ENCODE measurements at places on chromosomes 7 and 10.

DNA sequence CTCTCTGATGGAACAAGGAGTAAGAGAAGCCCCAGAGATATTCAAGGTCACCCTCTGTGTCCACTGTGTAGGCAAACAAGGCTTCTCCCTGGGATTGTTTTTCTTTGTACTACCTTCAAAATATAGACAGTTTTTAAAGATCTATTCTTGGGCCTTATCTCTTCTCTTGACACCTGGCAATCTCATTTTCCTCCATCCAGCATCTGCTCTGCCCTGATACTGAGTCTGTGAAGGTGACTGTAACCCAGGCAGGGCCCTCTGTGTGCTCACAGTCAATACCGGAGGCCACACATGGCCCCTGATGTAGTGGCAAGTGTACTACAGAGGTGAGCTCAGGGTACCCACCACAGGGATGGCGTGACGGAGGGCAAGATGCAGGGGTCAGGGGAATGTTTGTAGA lies 221.1 kb downstream of the SNX10 start:
- no peaks in the 10 kb centered on the region for H3K27me3 ChIP-seq
- H3K27ac ChIP-seq, result no peak overlapping the region
- H3K4me3 ChIP-seq, result no peak overlapping the region
- H3K4me1 ChIP-seq, result no peaks in the 10 kb centered on the region
- no peak for DNase-seq
- H3K36me3 ChIP-seq, result no peaks in the 10 kb centered on the region

GRCh38 chr10:24664991-24665390 lies 58.7 kb downstream of the ARHGAP21 start:
- no peaks in the 10 kb centered on the region for H3K27me3 ChIP-seq
- peaks cover 11% of the 10 kb centered on the region for H3K36me3 ChIP-seq
- H3K27ac ChIP-seq, result no peak overlapping the region
- no peak for DNase-seq
- H3K4me1 ChIP-seq, result no peaks in the 10 kb centered on the region

GRCh38 chr7:151684408-151685175 lies 164.9 kb upstream of the RHEB start:
- H3K27ac ChIP-seq, result no peak overlapping the region
- H3K36me3 ChIP-seq, result no peaks in the 10 kb centered on the region
- no peaks in the 10 kb centered on the region for H3K27me3 ChIP-seq
- no peak overlapping the region for H3K4me3 ChIP-seq
- no peak for DNase-seq

- H3K27me3 ChIP-seq, result peaks cover 2% of the 10 kb centered on the region
- DNase-seq, result no peak
- H3K4me3 ChIP-seq, result no peak overlapping the region
- H3K36me3 ChIP-seq, result no peaks in the 10 kb centered on the region
- no peak overlapping the region for H3K27ac ChIP-seq
- no peaks in the 10 kb centered on the region for H3K4me1 ChIP-seq
These were observed 69.7 kb downstream of the ANLN start for GRCh38 chr7:36459236-36459960.

- no peak overlapping the region for H3K27ac ChIP-seq
- H3K4me3 ChIP-seq, result no peak overlapping the region
- no peaks in the 10 kb centered on the region for H3K27me3 ChIP-seq
- no peaks in the 10 kb centered on the region for H3K4me1 ChIP-seq
These were observed 19.1 kb upstream of the HKDC1 start for GRCh38 chr10:69201045-69201444.

GRCh38 chr10:12419262-12419847 lies 70.0 kb downstream of the CAMK1D start:
- peak; percentile 100 for DNase-seq
- H3K4me3 ChIP-seq, result peak overlapping the region; percentile 22
- H3K27me3 ChIP-seq, result no peaks in the 10 kb centered on the region
- H3K27ac ChIP-seq, result peak overlapping the region; percentile 94

DNA sequence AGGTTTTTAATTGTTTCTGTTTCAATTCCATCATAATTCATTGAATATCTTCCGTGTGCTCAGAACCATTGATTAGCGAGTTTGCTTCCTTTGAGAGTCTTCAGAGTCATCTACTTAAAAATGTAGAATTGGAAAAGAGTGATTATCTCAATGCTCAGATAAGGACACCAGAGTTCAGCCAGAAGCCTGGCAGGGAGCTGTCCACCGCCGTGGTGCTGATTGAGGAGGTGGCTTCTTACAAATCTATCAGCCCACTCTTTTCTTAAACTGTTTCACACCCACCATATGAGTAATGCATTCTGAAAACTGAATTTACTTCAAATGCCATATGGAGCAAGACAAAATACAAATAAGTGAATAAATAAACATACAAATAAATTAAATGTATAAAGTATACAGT lies 79.3 kb downstream of the INSYN2A start:
- no peak overlapping the region for H3K4me3 ChIP-seq
- no peak overlapping the region for H3K27ac ChIP-seq
- H3K4me1 ChIP-seq, result no peaks in the 10 kb centered on the region
- no peaks in the 10 kb centered on the region for H3K27me3 ChIP-seq
- no peaks in the 10 kb centered on the region for H3K36me3 ChIP-seq
- DNase-seq, result peak; percentile 43

- no peaks in the 10 kb centered on the region for H3K27me3 ChIP-seq
- DNase-seq, result no peak
- H3K27ac ChIP-seq, result no peak overlapping the region
- H3K4me3 ChIP-seq, result no peak overlapping the region
- peaks cover 9% of the 10 kb centered on the region for H3K4me1 ChIP-seq
These were observed 27.9 kb upstream of the ITGA8 start for GRCh38 chr10:15747632-15748031.

DNA sequence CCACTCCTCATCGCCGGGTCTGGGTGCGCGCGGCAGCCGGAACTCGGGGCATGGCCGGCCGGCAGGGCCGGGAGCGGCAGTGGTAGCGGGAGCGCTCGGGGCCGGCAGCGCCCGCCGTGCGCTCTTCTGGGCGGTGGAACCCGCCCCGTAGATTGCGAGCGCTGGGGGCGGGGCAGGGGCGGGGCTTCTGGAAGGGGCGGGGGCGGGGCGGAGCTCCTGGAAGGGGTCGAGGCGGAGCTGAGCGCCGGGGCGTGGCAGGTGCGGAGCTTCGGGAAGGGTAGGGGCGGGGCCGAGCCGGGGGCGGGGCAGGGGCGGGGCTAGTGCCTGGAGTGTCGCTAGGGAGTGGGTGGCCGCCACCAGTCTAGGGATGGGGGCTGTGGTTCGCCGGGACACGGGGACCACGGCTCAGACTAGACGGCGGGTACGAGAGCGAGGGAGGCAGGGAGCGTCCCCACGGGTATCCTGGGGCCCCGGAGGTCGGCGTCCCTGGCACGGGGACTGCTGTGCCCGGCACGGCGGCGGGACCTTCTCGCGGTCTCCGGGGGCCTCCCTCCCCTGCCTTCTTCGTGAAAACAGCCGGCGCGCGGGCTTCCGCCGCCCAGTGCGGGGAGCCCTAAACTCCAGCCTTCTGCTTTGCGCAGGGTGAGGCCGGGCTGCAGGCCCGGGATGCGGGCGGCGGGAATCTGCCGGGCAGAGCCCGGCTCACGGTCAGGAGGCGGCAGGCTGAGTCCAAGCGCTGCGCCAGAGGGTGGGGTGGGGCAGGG lies at the start of gene STK32C:
Gene STK32C (minus strand): TSS at position 128 of the 764 bp plus-strand sequence. CDS start 117 bp downstream, at position 11.
- peaks cover 8% of the 10 kb centered on the region for H3K27me3 ChIP-seq
- DNase-seq, result peak; percentile 56
- H3K27ac ChIP-seq, result no peak within 1 kb of the TSS
- H3K4me3 ChIP-seq, result peak within 1 kb of the TSS; percentile 66

DNA sequence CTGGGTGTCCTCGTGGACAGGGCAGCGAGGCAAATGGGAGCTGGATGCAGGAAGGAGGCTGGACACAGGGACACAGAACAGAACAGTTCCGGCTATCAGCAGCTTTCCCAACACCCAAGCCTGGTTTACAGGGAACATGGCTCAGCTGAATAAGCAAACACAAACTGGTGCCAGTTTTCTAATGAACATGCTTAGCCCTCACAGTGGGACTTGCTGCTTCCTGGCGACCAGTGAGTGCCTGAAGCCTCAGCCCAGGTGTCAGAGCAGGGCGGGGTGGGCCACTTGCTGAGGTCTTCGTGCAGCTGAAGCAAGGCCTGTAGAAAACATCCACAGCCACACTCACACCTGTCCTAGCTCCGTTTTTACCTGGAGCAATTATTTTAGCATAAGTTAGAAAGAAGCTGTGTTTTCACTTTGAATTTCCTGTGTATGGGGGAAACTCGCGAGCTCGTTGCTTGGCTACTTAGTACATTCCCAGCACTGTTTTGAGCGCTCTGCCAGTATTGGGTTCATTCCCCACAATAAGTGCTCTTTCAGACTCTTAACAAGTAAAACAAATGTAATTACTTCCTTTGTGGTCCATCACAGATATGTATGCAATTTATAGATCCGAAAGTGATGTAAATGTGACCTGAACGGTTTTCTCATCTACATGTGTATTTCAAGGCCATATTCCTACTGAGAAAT lies 261.2 kb upstream of the SHH start:
- no peaks in the 10 kb centered on the region for H3K27me3 ChIP-seq
- no peaks in the 10 kb centered on the region for H3K4me1 ChIP-seq
- H3K27ac ChIP-seq, result no peak overlapping the region
- DNase-seq, result no peak
- no peak overlapping the region for H3K4me3 ChIP-seq
- H3K36me3 ChIP-seq, result no peaks in the 10 kb centered on the region

DNA sequence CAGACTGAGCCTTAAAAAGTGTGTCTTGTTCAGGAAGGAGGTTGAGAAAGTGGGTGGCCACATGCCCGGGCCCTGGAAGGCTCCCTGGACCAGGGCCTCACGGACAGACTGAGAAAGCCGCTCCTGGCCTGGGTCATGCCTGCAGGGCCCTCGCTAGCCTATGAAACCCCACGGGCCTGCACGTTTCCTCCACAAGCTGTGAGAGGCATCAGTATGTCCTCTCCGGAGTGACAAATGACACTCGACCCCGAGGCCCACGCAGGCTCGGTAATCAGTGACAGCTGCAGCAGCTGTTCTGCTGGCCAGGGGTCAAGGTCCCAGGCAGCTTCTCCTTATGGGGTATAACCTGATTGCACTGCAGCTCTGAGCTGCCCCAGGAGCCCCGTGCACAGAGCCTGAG lies 47.6 kb downstream of the ASB13 start:
- no peak for DNase-seq
- peaks cover 14% of the 10 kb centered on the region for H3K4me1 ChIP-seq
- H3K4me3 ChIP-seq, result no peak overlapping the region
- H3K27ac ChIP-seq, result no peak overlapping the region

GRCh38 chr7:50473531-50473930 lies 23.4 kb upstream of the FIGNL1 start:
- no peak overlapping the region for H3K4me3 ChIP-seq
- no peak for DNase-seq
- no peak overlapping the region for H3K27ac ChIP-seq
- no peaks in the 10 kb centered on the region for H3K4me1 ChIP-seq
- H3K36me3 ChIP-seq, result no peaks in the 10 kb centered on the region

- H3K4me1 ChIP-seq, result peaks cover 52% of the 10 kb centered on the region
- no peak for DNase-seq
- peak overlapping the region; percentile 93 for H3K4me3 ChIP-seq
- peak overlapping the region; percentile 84 for H3K27ac ChIP-seq
- peaks cover 30% of the 10 kb centered on the region for H3K36me3 ChIP-seq
These were observed 611 bp upstream of the COPS6 start for GRCh38 chr7:100088095-100088620.

DNA sequence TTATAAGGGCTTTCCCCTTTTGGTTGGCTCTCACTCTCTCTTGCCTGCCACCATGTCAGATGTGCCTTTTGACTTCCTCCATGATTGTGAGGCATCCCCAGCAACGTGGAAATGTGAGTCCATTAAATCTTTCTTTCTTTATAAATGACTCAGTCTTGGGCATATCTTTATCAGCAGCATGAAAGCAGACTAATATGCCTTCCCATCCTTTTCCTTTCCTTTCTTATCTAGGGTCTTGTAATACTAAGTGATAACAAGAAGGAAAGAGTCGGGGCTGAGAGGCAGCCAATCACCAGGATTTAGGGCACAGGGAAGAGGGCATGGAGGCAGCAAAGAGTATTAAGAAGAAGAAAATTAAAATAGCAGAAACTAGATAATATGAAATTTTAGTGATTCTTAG lies 62.0 kb upstream of the JCAD start:
- H3K27me3 ChIP-seq, result no peaks in the 10 kb centered on the region
- no peaks in the 10 kb centered on the region for H3K4me1 ChIP-seq
- H3K27ac ChIP-seq, result no peak overlapping the region
- H3K4me3 ChIP-seq, result no peak overlapping the region
- DNase-seq, result no peak

- H3K27ac ChIP-seq, result no peak overlapping the region
- H3K4me3 ChIP-seq, result no peak overlapping the region
- H3K4me1 ChIP-seq, result no peaks in the 10 kb centered on the region
- H3K27me3 ChIP-seq, result no peaks in the 10 kb centered on the region
- H3K36me3 ChIP-seq, result no peaks in the 10 kb centered on the region
- no peak for DNase-seq
These were observed 18.2 kb downstream of the TWIST1 start for GRCh38 chr7:19099194-19099593.

DNA sequence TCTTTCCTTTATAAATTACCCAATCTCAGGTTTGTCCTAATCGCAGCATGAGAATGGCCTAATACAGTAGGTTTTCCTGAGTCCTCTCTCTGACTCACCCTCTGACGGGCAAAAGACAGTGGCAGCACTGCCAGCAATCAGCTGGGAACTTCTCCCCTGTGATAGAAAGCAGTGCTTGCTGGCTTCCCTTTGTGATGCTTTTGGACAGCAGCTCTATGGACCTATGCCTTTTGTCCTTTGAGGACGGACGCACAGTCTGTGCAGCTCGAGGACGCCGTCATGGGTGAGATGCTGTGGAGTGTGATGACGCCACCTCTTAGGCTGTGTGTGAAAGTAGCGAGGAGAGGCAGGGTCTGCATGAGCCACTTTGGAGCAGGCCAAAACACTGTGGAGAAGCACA lies 68.8 kb downstream of the KIAA1217 start:
- H3K4me3 ChIP-seq, result no peak overlapping the region
- H3K36me3 ChIP-seq, result no peaks in the 10 kb centered on the region
- H3K27ac ChIP-seq, result peak overlapping the region; percentile 60
- H3K27me3 ChIP-seq, result no peaks in the 10 kb centered on the region

GRCh38 chr7:144671429-144671828 lies 164.4 kb downstream of the TPK1 start:
- no peak for DNase-seq
- H3K4me1 ChIP-seq, result no peaks in the 10 kb centered on the region
- no peak overlapping the region for H3K27ac ChIP-seq

GRCh38 chr7:131897790-131898165 lies 341.4 kb upstream of the PODXL start:
- H3K36me3 ChIP-seq, result no peaks in the 10 kb centered on the region
- no peak overlapping the region for H3K4me3 ChIP-seq
- H3K4me1 ChIP-seq, result peaks cover 47% of the 10 kb centered on the region
- no peaks in the 10 kb centered on the region for H3K27me3 ChIP-seq
- H3K27ac ChIP-seq, result peak overlapping the region; percentile 96

DNA sequence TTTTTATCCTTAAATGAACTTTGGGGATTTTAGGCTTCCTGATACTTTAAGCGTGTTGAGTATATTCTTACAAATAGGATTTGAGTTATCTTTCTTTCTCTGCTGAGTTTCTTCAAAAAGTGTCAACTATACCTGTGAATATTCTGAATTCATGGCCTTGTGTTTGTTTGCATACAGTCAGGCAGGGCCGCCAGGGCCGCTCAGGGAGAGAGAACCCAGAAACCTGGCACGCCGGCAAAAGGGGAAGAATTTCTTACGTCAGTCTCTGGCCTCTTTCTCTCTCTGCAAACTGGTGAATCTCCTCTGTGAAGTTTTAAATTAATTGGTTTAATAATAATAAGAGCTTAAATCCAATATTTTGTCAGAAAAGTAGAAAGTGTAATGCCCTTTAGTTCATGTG lies 29.3 kb upstream of the BNIP3 start:
- H3K27me3 ChIP-seq, result peaks cover 11% of the 10 kb centered on the region
- no peak for DNase-seq
- no peaks in the 10 kb centered on the region for H3K4me1 ChIP-seq
- H3K36me3 ChIP-seq, result no peaks in the 10 kb centered on the region

Measured in astrocyte (in vitro differentiated cells and primary cell).